ENCODE measurements at places on chromosomes 7 and 10. TPM values are rescaled to one million over a fixed set of nuclear protein-coding genes. Genes with fewer than 3 reads are reported as not detected.

DNA sequence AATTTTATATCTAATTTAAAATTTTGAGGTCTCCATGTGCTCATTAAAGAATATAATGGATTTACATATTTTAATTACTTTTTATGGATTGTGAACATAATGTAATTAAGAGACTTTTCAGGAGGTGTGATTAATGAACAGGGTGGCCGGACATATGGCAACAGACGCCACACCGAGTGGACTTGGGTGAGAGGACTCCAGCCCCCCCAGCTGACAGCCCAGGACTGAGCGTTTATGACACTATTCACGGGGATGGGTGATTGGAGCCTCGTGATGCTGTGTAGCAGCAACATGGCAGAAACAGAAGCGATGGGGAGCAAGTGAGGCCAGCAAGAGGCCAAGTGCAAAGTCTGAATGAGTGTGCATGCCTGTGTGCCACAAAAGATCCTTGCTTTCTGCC is 1176.9 kb downstream of the TYW1 start:
- no peak for DNase-seq

DNA sequence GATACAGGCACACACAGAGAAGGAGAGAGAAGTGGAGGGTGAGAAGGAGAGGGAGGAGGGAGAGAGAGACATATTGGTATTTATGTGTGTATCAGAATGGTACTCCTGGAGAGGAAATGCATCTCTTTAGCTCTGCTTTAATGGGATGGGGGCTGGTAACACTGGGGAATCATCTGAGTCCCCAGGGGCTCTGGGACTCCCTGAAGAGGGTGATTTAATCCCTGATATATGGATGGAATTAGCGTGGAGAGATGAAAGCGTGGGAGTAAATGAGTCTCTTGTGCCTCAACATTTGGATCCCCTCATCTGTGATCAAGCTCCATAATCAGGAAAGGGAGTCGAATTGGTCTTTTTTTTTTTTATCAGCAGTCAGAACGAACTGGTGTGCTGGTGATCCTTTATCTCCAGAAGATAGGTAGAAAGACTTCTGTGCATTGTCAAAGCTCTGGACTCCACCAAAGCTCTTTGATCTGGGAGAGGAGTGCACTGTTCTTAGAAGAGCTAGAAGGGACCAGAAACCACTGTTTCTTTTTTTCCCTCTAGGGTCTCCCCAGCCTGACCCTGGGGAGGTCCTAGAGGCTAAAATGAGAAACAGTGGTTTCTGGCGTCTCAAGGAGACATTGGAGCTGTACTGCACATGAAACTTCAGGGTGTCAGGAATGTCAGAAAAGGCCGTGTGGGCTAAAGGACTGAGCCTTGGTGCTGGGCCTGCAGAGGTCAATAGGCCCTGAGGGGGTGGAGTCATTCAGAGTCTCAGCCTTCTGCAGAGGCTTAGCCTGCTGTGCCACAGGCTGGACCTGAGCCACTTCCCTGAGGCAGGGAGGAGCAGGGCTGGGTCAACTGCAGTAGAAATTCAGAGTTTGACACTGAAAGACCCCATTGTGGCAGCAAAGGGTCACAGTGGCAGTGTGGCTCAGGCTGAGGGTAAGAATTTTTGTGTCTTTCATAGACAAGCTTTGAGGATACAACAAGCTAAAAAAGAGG is 234.4 kb upstream of the SLC26A5 start:
- no peak for DNase-seq

GRCh38 chr7:51027106-51027934 is 244.6 kb upstream of the GRB10 start:
- no peak for DNase-seq

DNA sequence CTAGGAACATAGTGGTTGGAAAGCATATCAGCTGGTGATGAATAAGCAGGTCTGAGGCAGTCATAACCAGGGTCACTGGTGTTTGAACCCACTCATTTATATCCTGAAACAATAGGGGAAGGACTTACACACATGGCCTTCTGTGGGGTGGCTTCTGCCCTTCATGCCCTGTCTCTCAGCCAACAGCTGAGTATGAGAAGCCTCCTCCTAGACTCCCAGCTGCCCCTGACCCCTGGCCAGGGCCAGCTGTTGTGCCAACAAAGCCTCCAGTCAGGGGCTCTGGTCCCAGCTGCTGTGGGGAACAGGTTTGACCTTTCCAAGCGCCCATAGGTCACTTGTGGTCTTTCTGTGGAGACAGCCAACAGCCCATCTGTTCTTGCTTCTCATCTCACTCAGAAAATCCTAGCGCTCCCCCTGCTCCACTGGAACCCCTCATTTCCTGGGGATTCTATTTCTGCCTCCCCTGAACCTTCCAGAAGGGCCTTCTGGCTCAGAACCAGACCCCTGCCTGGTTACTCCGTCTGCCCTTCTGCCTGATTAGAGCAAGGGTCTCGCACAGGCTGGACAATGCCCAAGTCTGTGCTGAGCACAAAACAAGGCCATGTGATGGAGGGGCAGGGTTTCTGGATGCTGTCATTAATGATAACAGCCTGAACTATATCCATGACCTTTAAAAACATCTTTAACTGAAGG is 9.7 kb upstream of the PURB start:
- DNase-seq: no peak

DNA sequence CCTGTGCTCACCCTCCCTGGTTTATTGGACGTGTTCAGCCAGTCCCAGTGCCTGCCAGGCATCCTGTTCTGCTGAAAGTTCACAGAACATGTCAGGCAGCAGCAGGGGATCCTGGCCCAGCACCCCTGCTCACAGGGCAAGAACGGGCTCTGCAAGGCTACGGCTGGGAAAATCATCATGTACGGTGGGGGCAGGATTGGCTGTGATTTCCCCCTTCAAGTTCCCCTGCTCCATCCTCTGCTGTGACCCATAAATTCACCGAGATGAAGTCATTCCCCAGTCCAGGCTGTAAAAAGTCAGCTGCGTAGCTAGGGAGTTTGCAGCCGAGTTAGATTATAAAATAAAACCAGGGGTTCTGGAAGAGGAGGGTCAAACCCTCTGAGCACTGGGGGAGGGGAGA is 484.1 kb upstream of the ZMIZ1 start:
- DNase-seq: no peak

GRCh38 chr7:47771336-47771989 is 176.8 kb downstream of the PKD1L1 start:
- no peak for DNase-seq

GRCh38 chr10:122072491-122072890 is 83.5 kb downstream of the TACC2 start:
- DNase-seq: no peak

- DNase-seq: no peak
These were observed 43.2 kb downstream of the ALDH18A1 start for GRCh38 chr10:95613330-95613729.

DNA sequence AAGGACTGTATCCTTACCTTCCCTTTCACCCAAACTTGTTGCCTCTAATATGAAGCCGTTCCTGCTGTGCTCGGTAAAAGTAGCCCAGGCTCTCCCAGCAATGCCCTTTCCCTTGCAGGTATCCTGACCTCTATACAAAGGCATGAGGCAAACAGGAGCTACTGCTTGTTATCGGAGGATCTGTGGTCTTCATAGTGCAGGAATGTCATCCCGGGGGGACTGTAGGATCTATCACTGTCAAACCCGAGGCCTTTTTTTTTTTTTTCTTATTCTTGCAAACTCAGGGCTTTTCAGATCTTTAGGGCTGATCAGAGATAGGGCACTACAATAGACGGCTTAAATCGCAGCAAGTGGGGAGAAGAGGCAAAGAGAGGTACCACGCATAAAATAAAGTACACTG is 1206.6 kb downstream of the TYW1 start:
- no peak for DNase-seq

DNA sequence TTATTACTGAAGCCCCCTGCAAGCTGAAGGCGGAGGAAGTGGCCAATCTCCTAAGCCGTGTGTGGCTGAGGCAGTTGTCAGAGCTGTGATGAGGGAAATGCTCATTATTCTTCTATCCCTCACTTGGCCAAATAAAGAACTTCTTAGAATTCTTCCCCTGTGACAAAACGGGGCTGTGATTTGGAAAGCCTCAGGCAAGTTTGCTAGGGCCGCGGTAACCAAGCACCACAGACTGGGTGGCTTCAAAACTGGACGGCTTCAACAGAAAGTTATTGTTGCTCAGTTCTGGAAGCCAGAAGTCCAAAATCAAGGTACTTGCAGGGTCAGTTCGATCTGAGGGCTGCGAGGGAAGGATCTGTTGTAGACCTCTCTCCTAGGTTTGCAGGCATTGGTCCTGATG is 72.3 kb upstream of the STEAP1B start:
- DNase-seq: no peak

GRCh38 chr7:48087349-48087748 is 1.7 kb upstream of the UPP1 start:
- no peak for DNase-seq

GRCh38 chr10:68876246-68877138 is 24.6 kb upstream of the DDX50 start:
- DNase-seq: no peak

- DNase-seq: no peak
These were observed 643.4 kb downstream of the AUTS2 start for GRCh38 chr7:70241536-70242175.

DNA sequence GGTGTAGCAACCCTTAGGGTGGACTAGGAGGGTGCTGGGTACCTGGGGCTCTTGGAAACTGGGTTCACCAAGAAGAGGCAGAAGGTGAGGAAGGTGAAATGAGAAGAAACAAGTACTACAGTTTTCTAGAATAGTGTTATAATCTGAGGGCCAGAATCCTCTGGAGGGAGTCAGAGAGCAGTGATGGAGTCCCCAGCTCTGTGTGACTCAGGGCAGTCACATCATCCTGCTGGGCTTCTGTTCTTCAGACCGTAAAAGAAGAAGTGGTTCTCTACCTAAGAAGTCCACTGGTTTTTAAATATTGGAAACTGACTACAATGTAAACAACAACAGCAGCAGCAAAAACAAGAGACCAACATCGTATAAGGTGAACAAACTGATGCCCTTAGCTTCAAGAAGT is 197.3 kb downstream of the PRPF18 start:
- no peak for DNase-seq

GRCh38 chr7:77504951-77505350 is 32.1 kb upstream of the PTPN12 start:
- no peak for DNase-seq

DNA sequence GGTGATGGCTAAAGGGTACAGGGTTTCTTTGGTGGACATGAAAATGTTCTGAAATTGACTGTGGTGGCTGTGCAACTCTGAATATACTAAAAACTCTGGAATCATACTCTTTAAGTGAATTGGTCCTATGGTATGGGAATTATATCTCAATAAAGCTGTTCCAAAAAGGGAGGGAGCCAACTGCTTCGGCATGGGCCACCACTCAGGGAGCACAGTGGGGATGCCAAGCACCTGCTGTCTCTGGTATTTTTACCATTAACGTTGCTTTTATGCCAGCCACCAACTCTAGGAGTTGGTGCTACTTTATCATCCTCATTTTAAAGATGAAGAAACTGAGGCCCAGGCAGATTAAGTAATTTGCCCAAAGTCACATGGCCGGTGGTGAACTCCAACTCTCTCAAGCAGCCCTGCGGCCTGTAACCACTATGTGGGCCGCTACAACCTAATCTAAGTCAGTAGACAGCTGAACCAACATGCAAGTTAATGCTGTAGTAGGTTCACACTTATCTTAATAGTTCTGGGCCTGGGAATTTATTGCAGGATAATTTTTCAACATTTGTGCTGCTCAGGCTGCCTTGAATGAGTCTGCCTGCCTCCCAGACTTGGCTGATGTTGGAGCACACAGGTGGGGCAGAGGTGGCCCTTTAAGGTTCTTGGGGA is 20.8 kb downstream of the SH3PXD2A start:
- DNase-seq: no peak

GRCh38 chr7:1104516-1105179 is 16.7 kb downstream of the GPER1 start:
- no peak for DNase-seq

- no peak for DNase-seq
These were observed 31.3 kb upstream of the RNF32 start for GRCh38 chr7:156609010-156609877.

- DNase-seq: no peak
These were observed 32.0 kb upstream of the ELN start for GRCh38 chr7:73995821-73996511.

DNA sequence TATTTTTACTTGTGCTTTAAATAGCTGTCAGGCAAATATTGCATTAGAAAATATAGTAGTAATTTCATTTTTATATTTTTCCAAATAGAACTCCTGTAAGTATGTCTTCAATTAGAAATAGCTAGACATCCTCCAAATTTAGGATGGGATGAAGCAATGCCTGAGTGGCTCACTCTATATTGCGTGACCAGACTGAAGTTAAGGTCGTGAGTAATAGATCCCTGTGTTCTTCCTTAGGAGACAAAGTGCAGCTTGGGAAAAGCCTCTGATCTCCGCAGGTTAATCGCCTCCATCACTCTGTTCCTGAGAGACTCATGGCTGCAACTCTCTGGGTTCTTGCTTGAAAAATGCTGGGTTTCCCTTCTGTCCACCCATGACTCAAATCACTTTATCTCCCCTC is 484.8 kb upstream of the ANKRD30A start:
- DNase-seq: no peak

- DNase-seq: no peak
These were observed 196.1 kb upstream of the TCF7L2 start for GRCh38 chr10:112753961-112754411.

- no peak for DNase-seq
These were observed 8.9 kb upstream of the LYZL1 start for GRCh38 chr10:29279779-29280487.

GRCh38 chr7:116561697-116562483 is 37.1 kb downstream of the CAV1 start:
- no peak for DNase-seq

GRCh38 chr7:123647106-123647730 is 8.4 kb upstream of the LMOD2 start:
- no peak for DNase-seq

CNTNAP2 gene
- total RNA-seq: 0.37 TPM

NRG3 gene
- total RNA-seq: not detected

SRRT gene
- 252 TPM for total RNA-seq

FZD1 gene
- total RNA-seq: 3.7 TPM

LIPF gene
- total RNA-seq: not detected

CCDC3 gene
- 10.5 TPM for total RNA-seq

CALCR gene
- total RNA-seq: 0.10 TPM

CDNF gene
- 1.1 TPM for total RNA-seq

EPO gene
- total RNA-seq: 0.30 TPM

LAMB1 gene
- 32.0 TPM for total RNA-seq

CUZD1 gene
- total RNA-seq: 1.7 TPM

PILRA gene
- 1.8 TPM for total RNA-seq

ZNF736 gene
- total RNA-seq: 0.15 TPM

LRIT1 gene
- not detected for total RNA-seq
